ENCODE measurements at places on chromosomes 5 and 9.

- no peak for DNase-seq
Measured at GRCh38 chr5:137497396-137498290, 1.5 kb downstream of the SPOCK1 start.

DNA sequence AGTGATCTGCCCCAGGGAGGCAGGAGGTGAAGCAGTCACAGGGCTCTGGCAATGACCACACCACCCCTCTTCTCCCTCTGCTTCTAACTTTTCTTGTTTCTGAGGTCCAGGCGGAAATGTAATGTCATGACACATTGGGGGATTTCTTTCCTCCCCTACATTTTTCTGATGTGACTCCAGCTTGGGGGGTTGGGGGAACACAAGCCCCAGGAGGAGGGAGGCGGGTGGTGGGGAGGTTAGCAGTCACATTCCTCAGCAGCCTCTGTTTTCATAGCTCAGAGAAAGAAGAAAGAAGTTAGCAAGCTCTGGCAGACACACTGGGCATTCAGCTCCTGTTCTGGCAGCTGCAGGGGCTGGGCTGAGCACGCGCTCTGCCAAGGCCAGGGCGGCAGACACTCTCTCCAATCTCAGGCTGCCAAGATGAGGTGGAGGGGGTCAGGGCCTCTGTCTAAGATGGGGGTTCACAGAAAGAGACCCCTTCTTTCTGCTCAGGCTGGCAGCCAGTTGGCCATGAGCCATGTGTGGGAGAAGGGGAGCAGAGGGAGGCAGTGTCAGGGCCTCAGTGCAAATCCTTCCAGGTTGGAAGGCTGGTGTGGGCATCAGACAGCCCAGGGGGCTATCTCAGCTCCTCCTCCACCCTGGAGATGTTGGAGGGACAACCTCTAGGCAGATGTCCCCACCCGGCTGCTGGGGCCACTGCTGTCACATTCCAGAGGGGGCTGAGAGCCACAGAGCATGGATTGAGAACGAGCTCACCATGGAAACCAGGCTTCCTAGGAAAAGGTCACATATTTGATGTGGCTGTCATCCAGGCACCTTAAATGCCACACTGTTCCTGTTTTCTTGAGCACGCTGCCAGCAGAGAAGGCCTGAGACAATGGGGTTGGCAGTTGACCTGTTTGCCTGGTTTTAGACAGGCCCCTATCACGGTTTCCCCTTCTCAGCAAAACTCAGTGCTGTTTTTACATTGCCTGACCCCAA, 20.1 kb upstream of the PFDN1 start:
- DNase-seq, result no peak

GRCh38 chr5:56317923-56318561, 84.9 kb upstream of the ANKRD55 start:
- no peak for DNase-seq

DNA sequence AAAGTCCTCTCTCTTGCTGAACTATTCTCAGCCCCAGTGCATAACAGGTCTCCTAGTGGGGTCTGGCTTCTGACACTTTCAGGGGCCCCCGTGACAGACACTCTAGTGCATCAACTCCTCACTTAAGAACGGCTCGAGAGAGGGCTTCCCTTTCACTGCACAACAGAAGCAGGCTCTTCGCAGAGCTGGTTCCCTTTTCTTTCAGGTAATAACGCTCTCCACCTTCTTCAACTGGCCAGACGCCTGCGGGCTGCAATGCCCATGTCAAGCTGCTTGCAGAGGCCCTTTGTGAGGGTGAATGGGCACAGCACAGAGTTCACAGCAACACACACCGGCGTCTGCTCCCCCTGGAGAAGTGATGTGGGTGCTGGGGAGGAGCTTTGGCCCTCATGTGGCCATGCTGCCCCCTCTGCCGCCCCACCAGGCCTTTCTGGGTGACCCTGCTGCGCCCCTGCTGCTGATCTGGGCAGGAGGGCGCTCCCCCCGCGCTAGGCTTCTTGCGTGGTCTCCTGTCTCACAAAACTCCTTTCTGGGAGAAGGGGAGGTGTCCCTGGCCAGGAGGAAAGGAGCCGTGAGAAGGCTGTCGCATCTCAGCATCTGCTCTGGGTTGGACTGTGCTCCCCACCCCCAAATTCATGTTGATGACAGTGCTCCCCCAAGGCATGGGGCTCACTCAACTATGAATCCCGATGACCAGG, 2.4 kb downstream of the MRPL36 start:
- no peak for DNase-seq

DNA sequence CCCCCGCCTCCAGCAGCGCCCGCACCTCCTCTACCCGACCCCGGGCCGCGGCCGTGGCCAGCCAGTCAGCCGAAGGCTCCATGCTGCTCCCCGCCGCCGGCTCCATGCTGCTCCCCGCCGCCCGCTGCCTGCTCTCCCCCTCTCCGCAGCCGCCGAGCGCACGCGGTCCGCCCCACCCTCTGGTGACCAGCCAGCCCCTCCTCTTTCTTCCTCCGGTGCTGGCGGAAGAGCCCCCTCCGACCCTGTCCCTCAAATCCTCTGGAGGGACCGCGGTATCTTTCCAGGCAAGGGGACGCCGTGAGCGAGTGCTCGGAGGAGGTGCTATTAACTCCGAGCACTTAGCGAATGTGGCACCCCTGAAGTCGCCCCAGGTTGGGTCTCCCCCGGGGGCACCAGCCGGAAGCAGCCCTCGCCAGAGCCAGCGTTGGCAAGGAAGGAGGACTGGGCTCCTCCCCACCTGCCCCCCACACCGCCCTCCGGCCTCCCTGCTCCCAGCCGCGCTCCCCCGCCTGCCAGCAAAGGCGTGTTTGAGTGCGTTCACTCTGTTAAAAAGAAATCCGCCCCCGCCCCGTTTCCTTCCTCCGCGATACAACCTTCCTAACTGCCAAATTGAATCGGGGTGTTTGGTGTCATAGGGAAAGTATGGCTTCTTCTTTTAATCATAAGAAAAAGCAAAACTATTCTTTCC, 19.3 kb downstream of the CDKN2A start:
- peak; percentile 74 for DNase-seq

DNA sequence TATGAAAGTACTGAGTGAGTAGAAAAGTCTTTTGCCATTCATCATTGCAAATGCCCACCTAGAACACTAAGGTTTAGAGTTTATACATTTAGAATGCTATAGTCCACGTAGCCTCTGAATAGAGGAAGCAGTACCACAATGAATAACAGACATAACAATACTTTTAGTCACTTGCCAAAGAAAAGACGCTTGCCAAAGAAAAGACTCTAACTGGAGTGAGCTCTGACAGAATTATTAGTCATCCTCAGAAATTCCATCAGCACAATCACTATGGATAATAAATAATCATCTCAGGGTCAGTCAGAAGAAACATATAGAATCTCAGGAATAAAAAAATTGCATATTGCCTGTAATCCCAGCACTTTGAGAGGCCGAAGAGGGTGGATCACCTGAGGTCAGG, 168.5 kb upstream of the TARS1 start:
- no peak for DNase-seq

DNA sequence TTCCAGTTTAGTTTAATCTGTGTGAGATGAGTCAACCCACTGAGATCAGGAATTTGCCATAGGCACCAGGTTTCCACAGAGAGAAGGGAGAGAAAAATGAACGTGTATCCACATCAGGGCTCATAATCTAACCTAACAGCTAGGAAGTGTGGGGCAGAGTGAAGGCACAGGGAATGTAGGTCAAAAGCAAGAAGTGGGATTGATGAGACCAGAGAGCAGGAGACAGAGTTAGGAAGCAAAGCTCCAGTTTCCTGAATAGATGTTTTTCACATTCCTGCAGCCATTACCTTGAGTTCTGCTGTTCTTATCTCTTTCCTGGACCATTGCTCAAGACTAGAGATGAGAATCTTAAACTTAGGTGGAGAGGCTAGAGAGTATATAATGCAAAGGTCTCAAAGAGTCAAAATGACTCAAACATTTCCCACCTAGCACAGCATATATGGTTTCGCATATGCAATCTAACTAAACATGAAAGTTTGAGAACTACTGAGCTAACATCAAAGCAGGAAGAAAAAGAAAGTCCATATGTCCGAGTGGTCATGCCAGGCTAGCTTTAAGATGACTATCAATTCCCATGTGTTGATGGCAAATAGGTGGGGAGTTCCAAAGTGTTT, 41.1 kb upstream of the GNAQ start:
- no peak for DNase-seq
